ENCODE measurements at places on chromosomes 5 and 9. TPM values are rescaled to one million over a fixed set of nuclear protein-coding genes. Genes with fewer than 3 reads are reported as not detected.

POC5 gene
- 9.5 TPM for total RNA-seq

LRRC19 gene
- total RNA-seq: not detected

PCDHGB2 gene
- total RNA-seq: 11.1 TPM

SLC4A9 gene
- 0.23 TPM for total RNA-seq

ACTBL2 gene
- not detected for total RNA-seq

PCDHB13 gene
- 7.1 TPM for total RNA-seq

TBCA gene
- total RNA-seq: 232 TPM

KCNV2 gene
- not detected for total RNA-seq

CEL gene
- total RNA-seq: 4.2 TPM

REXO4 gene
- 30.9 TPM for total RNA-seq

FBP2 gene
- 0.28 TPM for total RNA-seq

SLC6A19 gene
- total RNA-seq: not detected

LMX1B gene
- total RNA-seq: 0.26 TPM

GRAMD2B gene
- total RNA-seq: 13.4 TPM

ISCA1 gene
- 41.9 TPM for total RNA-seq

DNAH5 gene
- 0.80 TPM for total RNA-seq

DNM1 gene
- total RNA-seq: 8.0 TPM

IL4 gene
- not detected for total RNA-seq

ANKRD31 gene
- total RNA-seq: 0.05 TPM

SLC25A2 gene
- 0.62 TPM for total RNA-seq

MSMP gene
- 2.8 TPM for total RNA-seq

LHX3 gene
- not detected for total RNA-seq

CNOT8 gene
- total RNA-seq: 65.6 TPM

CD14 gene
- not detected for total RNA-seq

CXCL14 gene
- 0.13 TPM for total RNA-seq

KIF12 gene
- 0.26 TPM for total RNA-seq

IRGM gene
- total RNA-seq: not detected

MRPL41 gene
- total RNA-seq: 41.4 TPM

PCDHB3 gene
- 6.5 TPM for total RNA-seq

IFT74 gene
- total RNA-seq: 6.5 TPM

MAST4 gene
- 112 TPM for total RNA-seq

THG1L gene
- total RNA-seq: 6.4 TPM

BNC2 gene
- 20.1 TPM for total RNA-seq

CACNA1B gene
- total RNA-seq: 2.0 TPM

TNC gene
- total RNA-seq: 10.1 TPM

TRPM6 gene
- total RNA-seq: 1.9 TPM

CDK9 gene
- 188 TPM for total RNA-seq

CARTPT gene
- total RNA-seq: 148 TPM

CNTFR gene
- total RNA-seq: 3.1 TPM

HMCN2 gene
- total RNA-seq: 29.6 TPM

SOX30 gene
- 0.15 TPM for total RNA-seq

EDIL3 gene
- 74.6 TPM for total RNA-seq

IFNB1 gene
- not detected for total RNA-seq

XRCC4 gene
- total RNA-seq: 6.8 TPM

DAP gene
- 231 TPM for total RNA-seq

SNAPC4 gene
- 13.5 TPM for total RNA-seq

KLHL9 gene
- total RNA-seq: 39.5 TPM

ADAMTS16 gene
- total RNA-seq: 27.8 TPM

PROB1 gene
- 7.3 TPM for total RNA-seq

MLANA gene
- total RNA-seq: not detected

GKAP1 gene
- 3.5 TPM for total RNA-seq

ANKRD33B gene
- 7.0 TPM for total RNA-seq

TRIO gene
- 229 TPM for total RNA-seq

CFAP157 gene
- 0.85 TPM for total RNA-seq

ARSI gene
- 3.8 TPM for total RNA-seq

YTHDC2 gene
- 28.6 TPM for total RNA-seq

TAF11L10 gene
- total RNA-seq: not detected

Data from endothelial cell (in vitro differentiated cells).